Stimulated activated CD4-positive, alpha-beta T cell treated with anti-CD3 and anti-CD28 coated beads, Interleukin-1b, Interleukin-23, amount 100 ng/mL, for 4 hours (primary cell): ENCODE measurements at places on chromosomes 4 and X.

- DNase-seq = no peak
Observed at GRCh38 chrX:47683184-47683828, 24.3 kb upstream of the UXT start.

GRCh38 chr4:86174506-86174905 is 185.3 kb downstream of the MAPK10 start:
- no peak for DNase-seq

- DNase-seq = no peak
Observed at GRCh38 chr4:129852434-129852833, 756.5 kb downstream of the C4orf33 start.

DNA sequence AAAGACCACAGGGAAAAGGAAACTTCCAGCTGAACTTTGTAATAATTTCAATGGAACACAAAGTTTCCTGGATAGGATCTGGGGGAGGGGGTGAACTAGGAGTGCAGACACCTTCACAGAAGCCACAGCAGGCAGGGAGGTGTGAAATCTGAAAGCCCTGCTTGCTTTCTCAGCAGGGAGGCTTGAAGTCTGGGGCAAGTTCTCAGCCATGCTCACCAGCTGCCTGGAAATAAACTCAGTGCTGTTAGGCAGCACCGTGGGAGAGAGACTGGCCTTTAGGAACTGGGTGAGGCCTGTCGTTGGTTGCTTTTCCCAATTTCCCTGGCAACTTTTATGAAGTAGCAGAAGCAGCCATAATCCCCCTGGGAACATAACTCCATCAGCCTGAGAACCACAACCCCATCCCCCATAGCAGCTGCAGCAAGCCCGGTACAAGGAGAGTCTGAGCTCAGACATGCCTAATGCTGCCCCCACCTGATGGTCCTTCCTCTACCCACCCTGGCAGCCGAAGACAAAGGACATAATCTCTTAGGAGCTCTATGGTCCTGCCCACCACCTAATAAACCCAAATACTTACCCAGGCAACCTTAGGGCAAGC is 39.2 kb upstream of the NMU start:
- DNase-seq = no peak

GRCh38 chr4:171464499-171464898 is 348.7 kb upstream of the GALNTL6 start:
- DNase-seq = no peak

GRCh38 chr4:76546759-76547742 is 112.0 kb downstream of the SHROOM3 start:
- DNase-seq = no peak

- no peak for DNase-seq
Observed at GRCh38 chr4:182724414-182724813, 192.8 kb downstream of the DCTD start.

- no peak for DNase-seq
Observed at GRCh38 chrX:36916941-36917340, 91.2 kb upstream of the FAM47C start.

- no peak for DNase-seq
Observed at GRCh38 chr4:102772738-102773340, 12.1 kb upstream of the MANBA start.

DNA sequence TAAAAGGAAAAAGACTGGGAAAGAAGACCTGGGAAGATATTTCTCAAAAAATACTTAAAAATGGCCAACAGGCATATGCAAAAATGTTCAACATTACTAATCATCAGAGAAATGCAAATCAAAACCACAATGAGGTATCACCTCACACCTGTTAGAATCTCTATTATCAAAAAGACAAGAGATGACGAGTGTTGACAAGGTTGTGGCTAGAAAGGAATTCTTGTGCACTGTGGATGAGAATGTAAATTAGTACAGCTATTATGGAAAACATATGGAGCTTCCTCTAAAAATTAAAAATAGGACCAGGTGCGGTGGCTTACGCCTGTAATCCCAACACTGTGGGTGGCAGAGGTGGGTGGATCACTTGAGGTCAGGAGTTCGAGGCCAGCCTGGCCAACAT is 50.0 kb downstream of the C4orf46 start:
- no peak for DNase-seq

DNA sequence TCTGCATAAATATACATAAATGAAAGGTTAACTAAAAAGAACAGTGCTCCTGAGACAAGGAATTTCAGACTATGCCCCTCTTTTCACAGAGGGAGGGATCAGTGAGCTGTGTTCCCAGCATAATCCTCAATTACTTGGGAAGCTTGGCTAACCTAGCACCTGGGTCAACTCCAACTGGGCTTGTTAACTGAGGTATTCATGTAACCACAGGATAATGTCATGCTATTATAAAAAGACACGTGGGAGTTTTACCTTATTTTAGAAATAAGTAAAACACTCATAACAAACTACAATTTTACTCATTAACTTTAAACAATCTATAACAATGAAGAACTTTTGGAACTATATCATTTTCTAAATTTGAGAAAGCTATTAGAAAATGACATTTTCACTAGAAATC is 48.6 kb downstream of the RPGR start:
- DNase-seq = no peak

- DNase-seq = no peak
Observed at GRCh38 chrX:8191022-8191421, 20.0 kb upstream of the VCX2 start.

DNA sequence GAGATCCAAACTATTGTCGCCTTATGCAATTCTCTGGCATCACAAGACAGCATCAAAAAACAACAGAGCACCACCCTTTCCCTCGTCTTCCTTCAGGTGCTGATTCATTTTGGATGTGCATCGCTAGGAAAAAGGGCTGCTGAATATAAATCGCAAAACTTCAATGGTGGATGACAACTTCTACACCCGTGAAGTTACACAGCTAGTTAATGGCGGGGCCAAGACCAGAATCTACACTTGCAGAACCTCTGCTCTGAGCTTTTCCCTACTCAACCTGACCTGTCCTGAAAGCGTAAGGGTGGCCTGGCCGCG is 674 bp downstream of the GNPDA2 start:
- DNase-seq = no peak

DNA sequence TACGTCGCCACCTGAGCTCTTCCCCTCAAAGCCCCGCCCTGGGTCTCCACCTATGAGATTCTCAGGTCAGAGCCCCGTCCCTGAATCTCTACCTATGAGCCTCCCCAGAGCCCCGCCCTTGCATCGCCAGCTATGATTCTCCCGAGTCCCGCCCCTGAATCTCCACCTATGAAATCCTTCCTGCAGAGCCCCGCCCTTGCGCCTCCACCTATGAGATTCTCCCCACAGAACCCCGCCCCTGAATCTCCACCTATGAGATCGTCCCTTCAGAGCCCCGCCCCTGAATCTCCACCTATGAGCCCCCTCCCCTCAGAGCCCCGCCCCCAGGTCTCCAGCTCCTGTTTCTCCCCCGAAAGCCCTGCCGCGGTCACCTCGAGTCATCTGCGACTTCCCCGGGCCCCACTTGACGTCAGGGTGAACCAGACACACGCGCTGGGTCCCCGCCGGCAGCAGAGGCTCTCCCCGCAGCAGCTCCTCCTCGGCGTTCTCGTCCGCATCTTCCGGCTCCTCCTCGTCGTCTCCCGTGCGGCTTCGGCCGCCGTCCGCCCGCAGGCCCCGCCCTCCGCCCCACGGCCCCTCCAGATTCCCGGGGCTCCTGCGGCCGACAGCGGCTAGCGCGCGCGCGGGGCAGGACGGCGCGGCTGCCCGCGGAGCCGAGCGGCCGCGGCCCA is 393 bp downstream of the GTPBP6 start:
- peak; percentile 96 for DNase-seq

GRCh38 chr4:145808021-145808650 is 128.2 kb downstream of the C4orf51 start:
- peak; percentile 15 for DNase-seq

- DNase-seq = no peak
Observed at GRCh38 chr4:76831711-76832373, 66.1 kb downstream of the SOWAHB start.
